Bone marrow (tissue), 2 donors: ENCODE measurements at places on chromosomes 7 and 10.

- no peak for DNase-seq
Measured at GRCh38 chr7:150715293-150715692, 1.1 kb upstream of the GIMAP1 start.

GRCh38 chr7:32079510-32079909, 9.3 kb upstream of the PDE1C start:
- no peak for DNase-seq

DNA sequence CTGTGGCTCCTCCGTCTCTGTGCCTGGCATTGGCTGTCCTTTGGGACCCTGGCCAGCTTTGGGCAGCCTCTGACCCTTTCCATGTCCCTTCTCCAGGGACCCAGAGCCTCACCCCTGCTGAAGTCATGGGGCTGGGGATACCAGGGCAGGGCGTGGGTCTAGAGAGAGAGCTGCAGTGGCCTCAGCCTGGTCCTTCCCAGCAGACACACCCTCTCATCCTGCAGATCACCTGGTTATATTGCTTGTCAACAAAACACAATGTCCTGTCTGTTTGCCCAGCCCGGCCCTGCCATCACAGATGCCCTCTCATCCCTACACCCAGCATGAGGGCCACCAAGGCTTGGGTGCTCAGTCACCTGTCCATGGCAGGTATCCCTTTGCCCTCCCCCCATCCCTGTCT, 1.8 kb downstream of the MUC17 start:
- no peak for DNase-seq

DNA sequence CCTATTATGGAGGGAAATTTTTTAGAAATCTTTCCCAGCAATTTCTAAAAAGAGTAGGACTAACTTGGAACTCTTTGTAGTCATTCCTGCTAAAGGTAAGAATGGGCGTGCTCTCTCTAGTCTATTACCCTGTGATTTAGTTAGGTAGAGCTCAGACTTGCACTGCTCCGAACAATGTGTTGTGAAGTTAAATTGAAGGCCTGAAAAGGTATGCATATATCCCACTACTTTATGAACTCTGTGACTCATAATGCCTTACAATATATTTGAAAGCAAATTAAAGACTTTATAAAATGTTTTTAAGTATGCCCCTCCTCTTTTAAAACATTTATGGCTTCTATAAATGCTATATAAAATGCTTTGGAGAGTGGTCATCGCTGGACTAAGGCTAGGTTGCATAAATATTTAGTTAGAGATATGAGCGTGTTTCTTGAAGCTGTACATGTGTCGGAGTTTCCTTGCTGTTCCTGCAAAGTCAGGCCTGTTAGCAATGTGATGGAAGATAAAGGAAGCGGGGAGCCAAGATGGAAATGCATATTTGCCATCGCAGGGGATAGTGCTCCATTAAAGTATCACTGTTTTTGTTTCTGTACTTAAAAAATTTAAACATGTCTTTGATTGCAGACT, 761.4 kb downstream of the LRMDA start:
- DNase-seq: no peak

GRCh38 chr10:98208925-98209324, 59.1 kb downstream of the LOXL4 start:
- DNase-seq: no peak

- no peak for DNase-seq
Measured at GRCh38 chr7:55260676-55261385, 104.3 kb upstream of the LANCL2 start.

DNA sequence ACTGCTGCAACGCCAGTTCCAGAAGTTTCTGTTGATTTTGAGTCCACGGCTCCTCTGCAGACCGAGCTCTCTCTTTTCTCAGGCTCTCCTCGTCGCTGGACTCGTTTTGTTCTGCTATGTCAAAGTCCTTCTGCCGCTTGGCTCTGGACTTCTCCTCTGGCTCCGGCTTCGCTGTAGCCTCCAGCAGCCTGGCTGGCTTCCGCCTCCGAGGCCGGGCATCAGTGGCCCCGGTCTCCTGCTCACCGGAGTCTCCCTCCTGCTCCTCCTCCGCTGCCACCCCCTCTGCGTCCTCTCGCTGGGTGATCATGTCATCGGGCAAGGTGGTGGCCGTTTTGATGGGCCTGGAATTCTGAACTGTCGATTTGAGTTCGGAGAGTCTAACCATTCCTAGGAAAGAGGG, 225.2 kb downstream of the MLLT10 start:
- DNase-seq: no peak

DNA sequence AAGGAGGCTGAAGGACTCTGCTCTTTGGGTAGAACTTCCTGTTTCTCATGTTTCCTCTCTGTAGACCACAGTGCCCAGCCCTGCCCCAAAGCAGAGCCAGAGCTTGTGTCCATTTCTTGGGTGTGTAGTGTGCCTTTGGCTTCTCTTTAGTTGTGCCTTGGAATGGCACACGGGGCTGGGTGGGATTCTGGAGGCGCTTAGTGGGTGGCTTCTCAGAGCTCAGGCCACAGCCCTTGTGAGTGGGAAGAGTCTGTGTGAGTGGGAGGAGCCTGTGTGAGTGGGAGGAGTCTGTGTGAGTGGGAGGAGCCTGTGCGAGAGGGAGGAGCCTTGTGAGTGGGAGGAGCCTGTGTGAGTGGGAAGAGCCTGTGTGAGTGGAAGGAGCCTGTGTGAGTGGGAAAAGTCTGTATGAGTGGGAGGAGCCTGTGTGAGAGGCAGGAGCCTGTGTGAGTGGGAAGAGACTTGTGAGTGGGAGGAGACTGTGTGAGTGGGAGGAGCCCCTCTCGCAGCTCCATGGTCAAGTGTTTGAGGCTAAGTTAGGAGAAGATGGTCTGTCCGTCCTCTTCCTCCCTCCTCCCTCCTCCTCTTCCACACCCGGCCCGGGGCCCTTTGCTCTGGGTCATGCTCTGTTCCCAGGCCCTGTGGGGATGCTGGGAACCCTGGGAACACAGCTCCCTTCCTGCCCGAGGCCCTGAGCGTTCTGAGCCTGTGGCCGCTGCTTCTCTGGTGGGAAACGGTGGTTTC, 153.0 kb downstream of the GRK5 start:
- DNase-seq: no peak

- no peak for DNase-seq
Measured at GRCh38 chr10:53256623-53257022, 484.0 kb upstream of the MBL2 start.

DNA sequence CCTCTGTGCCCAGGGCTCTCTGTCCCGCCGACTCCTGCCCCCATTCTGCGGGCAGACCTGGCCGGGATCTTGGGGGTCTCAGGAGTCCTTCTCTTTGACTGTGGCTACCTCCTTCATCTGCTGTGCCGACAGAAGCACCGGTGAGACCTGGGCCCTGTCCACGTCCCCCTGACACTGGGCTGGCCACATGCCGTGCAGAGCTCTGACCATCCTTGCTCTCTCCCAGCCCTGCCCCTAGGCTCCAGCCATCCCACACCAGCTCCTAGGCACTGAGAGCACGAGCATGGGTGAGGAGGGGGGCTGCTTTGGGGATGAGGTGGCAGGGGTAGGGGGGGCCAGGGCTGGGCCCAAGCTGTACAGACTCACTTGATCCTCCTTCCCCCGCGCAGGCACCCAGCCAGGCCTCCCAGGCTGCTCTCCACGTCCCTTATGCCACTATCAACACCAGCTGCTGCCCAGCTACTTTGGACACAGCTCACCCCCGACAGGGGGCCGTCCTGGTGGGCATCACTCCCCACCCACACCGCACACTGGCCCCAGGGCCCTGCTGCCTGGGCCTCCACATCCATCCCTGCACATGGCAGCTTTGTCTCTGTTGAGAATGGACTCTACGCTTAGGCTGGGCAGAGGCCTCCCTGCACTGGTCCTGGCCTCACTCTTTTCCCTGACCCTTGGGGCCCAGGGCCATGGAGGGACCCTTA, 4.8 kb upstream of the PILRB start:
- DNase-seq: no peak

DNA sequence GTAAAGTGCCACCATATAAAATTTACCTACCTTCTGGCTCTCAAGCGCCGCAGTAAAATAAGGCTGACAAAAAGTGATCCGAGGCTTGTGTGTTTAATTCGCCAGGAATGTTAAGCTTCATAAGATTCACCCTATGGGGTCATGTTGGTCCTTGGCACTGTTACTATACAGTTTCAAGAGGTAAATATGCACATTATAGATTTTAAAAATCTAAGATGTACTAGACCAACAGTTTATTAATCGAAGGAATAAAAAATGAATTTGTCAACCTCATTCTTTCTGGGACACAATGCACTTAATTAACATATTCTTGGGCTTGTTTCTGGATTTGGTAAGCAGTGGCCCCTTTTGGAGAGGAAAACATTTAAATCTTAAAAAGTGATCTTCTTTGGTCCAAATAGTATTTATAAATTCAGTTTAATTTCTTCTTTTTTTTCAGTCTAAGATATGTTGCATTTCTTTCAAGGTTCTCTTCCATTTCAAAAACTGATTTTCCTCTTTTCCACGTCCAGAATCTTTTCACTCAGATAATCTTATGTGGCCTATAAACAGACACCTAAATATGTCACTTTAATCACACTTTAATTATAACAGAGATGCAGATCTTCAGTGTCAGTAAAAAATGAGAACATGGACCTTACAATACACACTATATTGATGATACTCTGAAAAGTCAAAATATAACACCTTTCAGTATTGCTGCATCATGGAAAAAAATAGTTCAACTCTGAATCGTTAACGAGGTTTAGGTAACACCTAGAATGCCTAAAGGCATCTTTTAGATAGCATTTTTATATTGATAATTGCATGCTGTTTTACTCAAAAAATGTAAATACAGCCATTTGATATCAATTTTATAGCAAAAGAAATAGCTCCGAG, 3.8 kb upstream of the SKIDA1 start:
- no peak for DNase-seq

DNA sequence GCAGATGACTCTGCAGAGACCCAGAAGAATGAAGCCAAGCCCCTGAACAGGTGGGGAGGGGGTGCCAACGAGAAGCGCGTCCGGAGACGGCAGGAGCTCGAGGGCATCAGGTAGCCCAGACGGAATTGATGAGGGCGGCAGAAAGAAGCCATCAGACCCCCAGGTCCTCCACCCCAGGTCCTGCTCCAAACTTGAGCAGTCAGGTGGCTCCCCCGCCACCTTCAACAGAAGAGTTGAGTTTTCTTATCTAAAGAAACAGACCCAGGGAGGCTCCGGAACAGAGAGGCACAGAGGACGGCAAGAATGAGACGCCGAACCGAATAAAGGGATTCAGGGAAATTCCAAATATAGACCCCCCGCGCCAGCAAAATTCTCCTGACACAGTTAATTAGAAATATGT, 22.2 kb downstream of the RGS10 start:
- no peak for DNase-seq

DNA sequence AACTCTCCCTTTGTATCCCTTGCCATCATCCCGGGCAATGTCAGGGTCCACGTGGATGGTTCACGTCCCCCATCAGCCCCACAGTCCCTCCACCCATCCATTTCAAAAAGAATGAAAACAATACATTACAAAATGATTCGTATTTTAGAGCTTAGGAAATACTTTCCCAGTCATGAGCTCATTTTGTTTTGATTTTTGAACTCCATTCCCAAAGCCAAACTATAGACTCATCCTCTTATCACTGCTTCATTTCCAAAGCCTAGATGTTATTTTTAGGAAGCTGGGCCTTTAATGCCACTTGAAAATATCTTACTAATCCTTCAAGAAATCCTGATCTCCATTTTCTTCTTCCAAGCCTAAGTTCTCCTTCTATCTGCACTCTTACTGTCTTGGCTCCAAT, 72.1 kb downstream of the WNT2 start:
- DNase-seq: no peak

- no peak for DNase-seq
Measured at GRCh38 chr10:74078037-74078436, 72.6 kb downstream of the AP3M1 start.

- DNase-seq: no peak
Measured at GRCh38 chr7:107980171-107980570, 22.8 kb downstream of the LAMB1 start.
